Activated naive CD4-positive, alpha-beta T cell treated with Interleukin-2 at 50 U/mL for 16 hours (primary cell): ENCODE measurements at places on chromosomes 7 and 10.

DNA sequence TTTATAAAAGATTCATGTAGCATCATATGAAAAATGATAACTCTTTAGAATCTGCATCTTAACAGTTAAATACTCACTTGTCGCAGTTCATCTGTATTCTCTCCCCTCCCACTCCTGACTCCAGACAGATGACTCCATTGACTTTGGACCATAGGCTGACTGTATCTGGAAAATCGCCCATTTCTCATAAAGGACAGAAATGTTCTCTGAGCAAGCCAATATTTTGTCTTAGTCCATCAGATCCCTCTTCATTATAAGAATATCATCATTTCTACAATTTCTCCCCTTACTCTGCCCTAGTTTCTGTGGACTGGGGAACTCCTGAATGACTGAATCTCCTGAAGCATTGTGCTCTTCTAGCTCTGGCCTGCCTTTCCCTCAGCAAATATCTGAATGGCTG is 125.4 kb downstream of the SEMA3D start:
- no peak for DNase-seq

- DNase-seq: no peak
These were observed 326.9 kb downstream of the GPAM start for GRCh38 chr10:111856631-111857030.

GRCh38 chr7:133135451-133135850 is 53.6 kb upstream of the CHCHD3 start:
- no peak for DNase-seq

GRCh38 chr7:150715293-150715692 is 1.1 kb upstream of the GIMAP1 start:
- DNase-seq: peak; percentile 34

GRCh38 chr7:80135309-80136104 is 876 bp downstream of the GNAI1 start:
- DNase-seq: no peak

DNA sequence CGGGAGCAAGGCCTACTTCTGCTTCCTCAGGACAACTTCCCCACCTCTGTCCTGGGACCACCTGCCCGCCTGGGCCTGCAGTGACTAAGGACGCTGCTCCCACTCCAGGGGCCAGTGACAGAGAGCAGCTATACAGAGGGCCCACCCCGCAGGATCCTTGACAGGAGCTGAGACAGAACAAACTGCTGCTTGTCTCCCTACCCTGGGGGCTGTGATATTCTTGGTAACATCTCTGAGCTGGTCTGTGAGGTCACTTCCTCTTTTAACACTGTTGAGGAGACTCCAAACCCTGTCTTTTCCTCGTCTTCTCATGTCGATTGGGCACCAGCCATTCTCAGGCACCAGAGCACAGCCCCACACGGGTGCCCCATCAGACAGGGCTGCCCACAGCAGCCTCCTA is 6.9 kb upstream of the MRPS24 start:
- DNase-seq: no peak

- DNase-seq: no peak
These were observed 478.6 kb downstream of the LRMDA start for GRCh38 chr10:75910032-75910431.

GRCh38 chr7:3154317-3154716 is 110.7 kb upstream of the CARD11 start:
- DNase-seq: no peak

DNA sequence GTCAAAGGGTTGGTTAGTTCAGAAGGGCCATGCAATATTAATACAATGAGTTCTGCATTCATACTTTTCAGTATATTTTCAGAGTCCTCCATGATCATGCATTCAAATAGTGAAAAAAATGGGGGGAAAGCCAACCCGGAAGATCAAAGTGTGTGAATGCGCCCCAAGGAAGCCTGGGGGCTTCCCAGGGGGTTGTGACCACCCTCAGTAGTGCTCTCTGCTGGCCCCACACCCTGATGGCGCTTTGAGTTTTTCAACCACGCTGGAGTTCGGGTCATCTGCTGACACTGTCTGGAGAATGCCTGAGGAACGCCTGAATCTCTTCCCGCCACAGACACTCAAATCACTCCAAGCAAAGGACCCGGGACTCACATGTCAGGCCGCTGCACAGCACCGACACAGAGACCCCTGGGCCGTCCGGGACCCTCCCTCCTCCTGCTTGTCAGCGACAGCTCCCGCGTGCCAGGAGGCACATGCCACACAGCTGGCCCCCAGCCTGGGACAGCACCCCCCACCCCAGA is 1.0 kb downstream of the TNS3 start:
- DNase-seq: no peak
